Central memory CD8-positive, alpha-beta T cell (primary cell): ENCODE measurements at places on chromosomes 2 and 18.

DNA sequence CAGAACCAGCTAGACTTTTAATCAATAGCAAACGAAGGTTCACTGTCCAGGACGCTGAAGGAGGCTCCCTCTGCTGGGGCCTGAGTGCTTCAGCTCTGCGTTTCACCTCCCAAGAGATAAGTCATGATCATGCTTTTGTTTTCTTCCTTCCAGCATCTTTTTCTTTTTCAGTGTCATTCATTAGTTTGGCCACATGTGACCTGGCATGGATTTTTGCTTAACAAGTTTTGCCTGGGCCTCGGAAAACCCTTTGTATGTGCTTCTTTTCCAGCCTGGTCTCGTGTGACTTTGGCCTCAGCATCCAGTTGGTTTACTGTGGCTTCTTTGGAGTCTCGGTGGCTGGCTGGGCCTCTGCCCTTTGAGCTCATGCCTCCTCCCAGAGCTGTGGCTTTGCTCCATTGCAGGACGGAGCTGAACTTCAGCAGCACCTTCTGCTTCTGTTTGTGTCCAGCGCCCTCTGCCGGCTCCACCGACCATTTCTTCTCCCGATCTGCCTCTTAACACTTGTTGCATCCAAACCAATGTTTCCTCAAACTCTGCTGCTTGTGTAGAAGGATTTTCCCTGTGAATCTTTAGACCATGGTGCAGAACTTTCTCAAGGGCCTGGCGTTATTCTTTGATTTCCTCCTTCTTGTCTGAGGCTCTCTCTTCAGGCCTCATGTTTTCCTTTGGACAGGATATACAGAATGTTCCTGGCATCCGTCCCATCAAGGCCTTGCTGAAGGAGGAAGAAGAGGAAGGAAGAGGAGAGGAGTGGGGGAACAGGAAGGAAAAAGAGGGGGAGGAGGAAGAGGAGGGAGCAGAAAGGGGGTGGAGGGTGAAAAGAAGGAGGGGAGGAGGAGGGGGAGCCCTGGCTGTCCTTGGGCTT is 23.6 kb upstream of the HES6 start:
- H3K4me1 ChIP-seq: peaks cover 7% of the 10 kb centered on the region
- no peak overlapping the region for H3K4me3 ChIP-seq
- DNase-seq: peak; percentile 65

GRCh38 chr18:41940506-41941215 is 14.4 kb upstream of the PIK3C3 start:
- H3K4me3 ChIP-seq: no peak overlapping the region
- DNase-seq: no peak
- no peak overlapping the region for H3K27ac ChIP-seq
- no peaks in the 10 kb centered on the region for H3K36me3 ChIP-seq

DNA sequence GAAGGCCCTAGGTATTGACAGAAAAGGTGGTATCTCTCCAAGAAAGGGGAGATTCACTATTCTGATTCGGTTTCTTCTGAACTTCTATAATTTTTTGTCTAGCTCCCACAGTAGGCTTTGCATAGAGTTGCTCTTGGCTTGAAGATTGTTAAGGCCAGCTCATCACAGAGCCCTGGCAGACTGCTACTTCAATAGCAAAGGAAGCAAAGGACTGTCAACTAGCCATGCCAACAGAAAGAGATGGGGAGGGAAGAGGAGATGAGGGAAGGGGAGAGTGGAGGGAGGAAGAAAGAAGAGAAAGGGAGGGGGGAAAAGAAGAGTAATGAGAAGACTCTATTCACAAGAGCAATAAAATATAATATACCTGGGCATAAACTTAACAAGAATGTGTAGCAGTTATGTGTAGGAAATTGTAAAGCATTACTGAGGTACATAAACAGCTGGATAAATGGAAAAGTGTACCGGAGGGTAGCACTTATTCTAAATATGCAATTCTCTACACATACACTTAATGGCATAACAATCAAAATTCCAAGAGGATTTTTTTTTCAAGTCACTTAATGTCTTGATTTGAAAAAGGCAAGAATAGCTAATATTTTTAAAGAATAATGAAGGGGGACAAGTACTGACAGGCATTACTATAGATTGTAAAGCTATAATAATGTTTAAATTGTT is 102.5 kb downstream of the LOXHD1 start:
- DNase-seq: no peak
- no peaks in the 10 kb centered on the region for H3K27me3 ChIP-seq
- no peaks in the 10 kb centered on the region for H3K4me1 ChIP-seq

DNA sequence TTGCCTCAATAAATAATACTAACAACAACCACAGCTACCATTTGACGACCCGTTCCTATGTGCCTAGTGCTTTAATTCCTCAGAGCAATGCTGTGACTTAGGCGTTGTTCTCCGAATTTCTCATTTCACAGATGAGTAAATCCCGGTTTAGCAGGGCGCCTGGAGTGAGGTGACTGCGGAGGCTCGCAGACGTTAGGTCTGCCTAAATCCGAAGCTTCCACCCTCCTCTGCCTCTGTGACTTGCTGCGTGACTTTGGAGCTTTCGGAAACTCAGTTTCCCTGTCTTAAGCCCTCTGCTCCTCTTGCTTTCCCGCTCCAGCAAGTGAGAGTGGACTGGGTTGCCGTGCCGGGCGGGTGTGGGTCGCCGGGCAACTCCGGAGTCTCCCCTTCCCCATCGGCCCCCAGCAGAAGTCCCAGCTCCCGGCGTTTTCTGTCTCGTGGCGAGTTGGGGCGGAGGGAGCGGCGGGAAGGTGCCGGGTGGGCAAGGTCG is 711 bp upstream of the ATOH8 start:
- H3K27me3 ChIP-seq: peaks cover 91% of the 10 kb centered on the region
- H3K36me3 ChIP-seq: peaks cover 2% of the 10 kb centered on the region
- peaks cover 19% of the 10 kb centered on the region for H3K4me1 ChIP-seq
- peak overlapping the region; percentile 66 for H3K4me3 ChIP-seq
- DNase-seq: no peak
- no peak overlapping the region for H3K27ac ChIP-seq
